Left forelimb (tissue), 1 donor: ENCODE measurements at places on chromosomes 13 and 19.

GRCh38 chr19:48258350-48258749 lies 2.6 kb upstream of the CARD8 start:
- no peak for DNase-seq

DNA sequence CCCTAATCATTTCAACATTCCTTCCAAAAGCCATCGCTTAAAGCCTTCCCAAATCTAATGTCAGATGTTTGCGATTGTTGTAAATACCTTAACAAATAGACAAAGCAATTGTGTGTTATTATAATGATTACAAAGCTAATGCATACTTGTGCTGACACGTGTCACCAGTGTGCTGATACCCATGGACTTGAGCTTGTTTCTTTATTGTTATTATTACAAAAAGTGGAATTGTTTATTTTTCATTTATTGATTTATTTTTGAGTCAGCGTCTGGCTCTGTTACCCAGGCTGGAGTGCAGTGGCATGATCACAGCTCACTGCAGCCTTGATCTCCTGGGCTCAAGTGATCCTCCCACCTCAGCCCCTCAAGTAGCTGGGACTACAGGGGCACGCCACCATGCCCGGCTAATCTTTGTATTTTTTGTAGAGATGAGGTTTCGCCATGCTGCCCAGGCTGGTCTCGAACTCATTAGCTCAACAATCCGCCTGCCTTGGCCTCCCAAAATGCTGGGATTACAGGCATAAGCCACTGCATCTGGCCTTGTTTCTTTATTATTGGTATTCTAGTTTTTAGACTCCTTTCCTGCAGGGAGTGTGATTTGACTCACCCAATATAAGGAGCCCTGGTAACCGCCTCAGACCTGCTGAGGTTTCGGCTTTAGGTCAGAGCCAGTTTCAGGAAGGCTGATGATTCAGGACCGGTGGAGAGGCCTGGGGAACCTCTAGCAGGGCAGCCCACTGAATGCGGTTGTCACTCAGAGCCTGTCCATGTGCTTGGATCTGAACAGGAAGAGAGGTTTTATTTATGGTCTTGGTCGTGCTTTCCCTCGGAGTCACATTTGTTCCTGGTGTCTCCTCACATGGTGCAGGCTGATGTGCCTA lies 2.1 kb upstream of the FBXO17 start:
- DNase-seq = no peak

- no peak for DNase-seq
Measured at GRCh38 chr13:74707291-74707690, 573.1 kb upstream of the KLF12 start.

GRCh38 chr13:79724348-79725103 lies 243.6 kb downstream of the NDFIP2 start:
- no peak for DNase-seq

- DNase-seq = no peak
Measured at GRCh38 chr19:29662604-29663404, 2.5 kb upstream of the PLEKHF1 start.

DNA sequence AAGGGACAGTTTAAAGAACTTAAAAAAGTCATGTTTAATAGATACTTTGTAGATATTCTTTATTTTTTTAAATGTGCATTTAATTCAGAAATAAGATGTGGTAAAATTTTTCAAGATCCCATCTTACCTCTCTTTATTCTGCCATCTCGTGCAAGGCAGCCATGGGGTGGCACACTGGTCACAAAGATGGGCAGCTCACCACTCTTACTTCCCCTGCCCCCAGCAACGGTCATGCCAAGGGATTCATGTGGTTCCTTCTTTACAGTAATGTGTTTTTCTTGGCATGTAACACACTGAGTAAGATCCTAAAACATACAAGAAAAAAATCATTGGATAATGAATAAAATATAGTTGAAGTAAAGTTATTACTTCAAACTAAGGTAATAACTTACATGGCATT lies 64.2 kb downstream of the LNX2 start:
- DNase-seq = no peak

- DNase-seq = no peak
Measured at GRCh38 chr13:20714161-20714560, 10.7 kb downstream of the IL17D start.

DNA sequence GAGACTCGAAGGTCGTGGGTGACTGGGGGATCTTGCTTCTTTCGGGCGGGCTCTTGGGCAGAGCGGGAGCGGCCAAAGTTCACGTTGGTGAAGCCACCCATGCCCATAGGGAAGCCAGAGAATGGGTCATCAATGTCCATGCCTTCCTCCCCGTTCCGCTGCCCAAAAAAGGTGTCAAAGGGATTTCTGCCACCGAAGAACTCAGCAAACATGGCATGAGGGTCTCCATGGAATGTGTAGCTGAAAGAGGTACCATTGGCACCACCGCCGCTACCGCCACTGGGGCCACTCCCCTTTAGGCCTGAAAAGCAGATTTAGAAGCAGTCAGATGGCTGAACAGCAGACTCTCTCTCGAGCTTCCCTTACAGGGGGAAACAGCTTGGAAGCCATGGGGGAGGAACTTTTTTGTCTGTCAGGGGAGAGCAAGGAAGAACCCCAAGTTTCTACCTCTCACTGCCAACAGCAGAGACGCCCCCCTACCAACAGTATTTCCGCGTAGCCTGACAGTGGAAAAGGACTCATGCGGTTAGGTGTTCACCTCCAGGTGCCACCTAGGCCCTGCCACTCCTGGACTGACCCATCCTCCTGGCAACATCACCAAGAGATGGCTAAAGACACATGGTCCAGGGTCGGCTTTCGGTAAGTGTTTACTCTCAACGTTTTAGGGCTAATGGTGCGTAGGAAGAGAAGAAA lies 1.3 kb downstream of the DNAJB1 start:
- DNase-seq = no peak

DNA sequence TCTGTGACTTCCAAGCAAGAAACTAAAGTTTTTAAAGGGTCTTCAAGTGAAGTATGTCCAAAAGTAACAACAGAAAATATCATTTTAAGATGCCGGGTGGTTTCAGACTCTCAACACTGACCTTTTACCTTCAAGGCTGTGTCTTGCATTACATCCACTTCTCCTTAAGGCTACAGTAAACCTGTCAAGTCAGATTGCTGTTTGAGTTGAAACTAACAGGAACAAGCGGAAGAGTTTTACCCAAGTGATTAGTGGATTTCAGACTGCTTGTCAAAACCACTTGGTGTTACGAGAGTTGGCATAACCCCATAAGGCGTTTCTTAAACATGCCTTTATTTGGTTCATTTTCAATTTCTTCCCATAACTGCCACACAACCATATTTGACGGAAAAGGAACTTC lies 283.1 kb downstream of the DCT start:
- no peak for DNase-seq

- DNase-seq = no peak
Measured at GRCh38 chr13:41520016-41520659, 62.8 kb downstream of the RGCC start.

- no peak for DNase-seq
Measured at GRCh38 chr19:33613620-33614000, 8.1 kb upstream of the CHST8 start.

DNA sequence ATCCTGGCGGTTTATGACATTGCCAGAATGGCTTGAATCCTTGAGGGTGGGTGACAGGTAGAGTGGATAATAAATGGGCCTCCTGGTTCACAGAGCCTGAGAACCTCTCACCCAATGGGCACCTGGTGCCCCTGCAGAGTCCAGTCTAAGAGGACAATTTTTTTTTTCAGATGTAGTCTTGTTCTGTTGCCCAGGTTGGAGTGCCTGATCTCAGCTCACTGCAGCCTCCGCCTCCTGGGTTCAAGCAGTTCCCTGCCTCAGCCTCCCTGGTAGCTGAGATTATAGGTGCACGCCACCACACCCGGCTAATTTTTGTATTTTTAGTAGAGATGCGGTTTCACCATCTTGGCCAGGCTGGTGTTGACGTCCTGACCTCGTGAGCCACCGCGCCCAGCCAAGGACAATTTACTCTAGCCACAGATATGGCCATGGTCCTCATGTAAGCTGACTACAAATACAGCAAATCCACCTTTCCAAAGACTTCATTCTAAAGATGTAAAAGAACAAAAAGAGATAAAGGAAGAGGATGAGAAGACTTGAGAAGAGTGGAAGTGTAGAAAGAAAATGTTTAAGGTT lies 33.0 kb downstream of the COL4A2 start:
- no peak for DNase-seq

DNA sequence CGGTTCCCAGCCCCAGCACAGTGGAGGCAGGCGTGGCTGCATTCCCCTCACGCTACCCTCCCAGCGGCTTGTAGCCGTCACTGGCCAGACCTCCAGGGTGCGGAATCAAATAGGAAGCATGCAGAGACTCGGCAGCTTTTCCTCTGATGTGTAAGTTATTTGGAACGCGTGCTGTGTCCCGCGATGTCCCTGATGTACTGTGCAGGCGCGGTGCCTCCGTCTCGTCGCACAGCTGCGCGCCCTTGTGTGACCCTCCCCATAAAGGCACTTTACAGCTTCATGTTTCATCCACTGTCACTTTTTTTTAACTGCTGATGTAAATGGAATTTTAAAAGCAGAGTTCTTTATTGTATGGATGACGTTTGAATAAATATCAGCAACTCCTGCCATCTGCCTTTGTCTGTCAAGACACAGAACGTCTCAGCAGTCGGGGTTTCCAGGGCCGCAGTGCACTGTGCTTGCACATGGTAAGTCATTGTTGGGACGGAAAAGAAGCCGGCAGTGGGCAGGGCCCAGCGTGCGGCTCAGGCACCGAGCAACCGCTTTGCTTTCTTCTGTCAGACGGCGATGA lies 7.3 kb upstream of the F7 start:
- DNase-seq = peak; percentile 86

DNA sequence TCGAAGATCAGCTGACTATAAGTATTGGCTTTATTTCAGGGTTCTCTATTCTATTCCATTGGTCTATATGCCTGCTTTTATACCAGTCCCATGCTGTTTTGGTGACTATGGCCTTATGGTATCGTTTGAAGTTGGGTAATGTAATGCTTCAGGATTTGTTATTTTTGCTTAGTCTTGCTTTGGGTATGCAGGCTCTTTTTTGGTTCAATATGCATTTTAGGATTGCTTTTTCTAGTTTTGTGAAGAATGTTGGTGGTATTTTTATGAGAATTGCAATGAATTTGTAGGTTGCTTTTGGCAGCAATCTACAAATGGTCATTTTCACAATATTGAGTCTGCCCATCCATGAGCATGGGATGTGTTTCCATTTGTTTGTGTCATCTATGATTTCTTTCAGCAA lies 951.9 kb upstream of the SLITRK1 start:
- DNase-seq = no peak

DNA sequence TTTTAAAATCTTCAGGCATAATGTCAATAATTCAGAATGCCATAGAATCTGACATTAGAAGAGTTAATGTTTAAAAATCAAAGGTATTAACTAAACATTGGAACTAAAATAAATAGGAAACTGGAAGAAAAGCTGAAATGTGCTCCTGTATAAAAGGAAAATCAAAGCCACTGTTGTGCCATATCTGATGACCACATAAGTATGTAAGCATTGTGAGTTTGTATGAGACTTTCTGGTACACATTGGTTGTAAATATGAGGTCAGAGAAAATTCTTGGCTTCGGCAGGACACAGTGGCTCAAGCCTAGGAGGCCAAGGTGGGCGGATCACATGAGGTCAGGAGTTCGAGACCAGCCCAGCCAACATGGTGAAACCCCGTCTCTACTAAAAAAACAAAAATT lies 48.3 kb upstream of the INTS6 start:
- no peak for DNase-seq

DNA sequence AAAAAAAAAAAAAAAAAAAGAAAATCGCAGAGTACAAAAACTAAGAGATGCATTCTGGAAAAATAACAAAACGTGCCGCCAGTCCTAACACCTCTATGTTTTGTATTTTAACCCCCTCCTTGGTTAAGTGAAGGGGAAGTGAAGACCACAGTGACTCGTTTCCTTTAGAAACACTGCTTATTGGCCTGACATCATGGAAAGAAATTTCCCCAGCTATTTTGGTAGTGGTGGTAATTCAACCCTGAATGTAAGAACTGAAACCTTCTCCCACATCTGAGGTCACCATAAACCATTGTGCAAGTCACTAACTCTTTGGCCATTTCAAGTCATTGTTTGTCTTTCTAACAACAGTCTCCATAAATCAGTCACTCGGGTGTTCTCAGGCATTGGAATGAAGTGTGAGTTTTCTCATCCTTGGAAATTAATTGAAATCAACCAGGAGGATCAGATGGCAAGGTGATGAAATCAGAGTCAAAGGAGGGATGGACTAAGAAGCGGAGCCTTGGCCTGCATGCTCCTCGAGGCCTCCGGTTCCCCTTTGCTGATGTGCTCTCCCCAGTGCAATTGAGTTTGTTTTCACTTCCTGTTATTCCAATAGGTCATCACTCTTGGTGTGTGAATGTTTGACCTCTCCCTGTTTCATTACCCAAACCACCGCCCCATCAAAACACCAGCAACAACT lies 443.9 kb downstream of the FGF9 start:
- DNase-seq = no peak

GRCh38 chr19:19021115-19021514 lies 12.2 kb downstream of the SUGP2 start:
- no peak for DNase-seq

- no peak for DNase-seq
Measured at GRCh38 chr13:81031996-81032395, 691.1 kb upstream of the SPRY2 start.

DNA sequence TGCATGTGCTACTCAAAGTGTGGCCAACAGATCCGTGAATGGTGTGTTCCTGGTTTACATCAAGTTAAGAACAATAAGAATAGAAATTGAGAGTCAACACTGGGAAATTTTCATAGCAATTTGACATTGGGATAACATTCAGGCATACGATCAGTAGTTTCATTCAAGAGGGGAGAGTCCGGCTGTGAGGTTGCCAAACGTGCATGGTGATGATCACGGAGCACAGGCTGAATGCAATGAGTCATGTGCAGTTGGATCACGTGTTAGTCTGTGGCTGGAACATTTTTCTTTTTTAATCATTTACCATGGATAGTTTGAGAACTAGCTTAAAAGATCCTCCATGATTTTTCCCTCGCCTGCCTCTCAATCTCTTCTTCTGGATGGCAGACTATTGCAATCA lies 2.5 kb upstream of the DCT start:
- DNase-seq = no peak

GRCh38 chr13:41827507-41828213 lies 133.2 kb downstream of the VWA8 start:
- DNase-seq = no peak

DNA sequence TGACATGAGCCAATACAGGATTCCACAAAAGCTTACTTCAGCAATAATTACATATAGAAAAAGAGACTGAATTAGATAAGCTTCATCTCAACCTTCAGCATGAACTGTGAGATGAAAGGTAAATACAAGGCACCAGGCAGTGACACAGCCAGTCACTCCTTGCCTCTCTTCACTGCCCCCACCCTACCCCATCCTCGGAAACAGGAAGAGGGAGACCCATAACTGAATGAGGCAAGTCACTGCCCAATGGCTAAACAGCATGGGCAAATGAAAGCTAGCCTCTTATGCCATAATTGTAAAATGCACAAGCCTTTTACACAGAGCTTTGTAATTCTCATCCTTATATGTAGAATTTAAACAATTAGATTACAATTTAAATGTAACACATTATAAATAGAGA lies 1.7 kb downstream of the ZNF160 start:
- DNase-seq = no peak
